ENCODE measurements at places on chromosomes 3 and 15.

DNA sequence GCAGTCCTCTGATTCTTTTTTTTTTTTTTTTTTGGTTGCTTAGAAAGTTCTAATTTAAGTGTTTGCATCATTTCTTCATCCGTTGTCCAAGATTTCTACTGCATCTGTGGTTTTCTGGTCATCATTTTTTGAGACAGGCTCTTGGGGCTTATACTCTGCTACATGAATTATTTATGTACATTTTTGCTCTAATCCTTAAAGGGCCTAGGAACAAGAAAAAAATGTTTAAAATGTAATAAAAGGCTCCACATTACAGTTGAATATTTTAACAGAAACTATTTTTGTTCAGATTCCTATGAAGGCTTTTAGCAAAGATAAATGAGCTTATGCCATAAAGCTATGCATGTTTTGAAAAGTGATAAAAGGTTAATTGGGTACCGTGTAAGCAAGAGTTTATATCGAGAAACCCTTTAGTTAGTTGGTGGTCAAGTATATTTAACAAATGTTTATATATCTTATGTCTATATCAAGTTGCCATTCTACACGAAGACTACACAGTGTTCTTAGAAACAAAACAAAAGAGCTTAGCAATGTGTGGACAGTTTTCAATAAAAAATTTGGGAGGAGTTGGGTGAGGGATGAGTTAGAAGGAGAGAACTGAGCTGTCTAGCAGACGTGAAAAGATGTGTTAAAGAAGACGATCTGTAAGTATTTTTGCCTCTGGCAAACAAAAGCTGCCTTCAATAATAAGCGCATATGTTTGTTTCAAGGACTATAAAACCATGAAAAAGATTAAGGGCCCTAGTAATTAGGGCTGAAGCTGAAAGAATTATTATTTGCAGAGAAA, 563.6 kb upstream of the NAALADL2 start:
- DNase-seq, result no peak

DNA sequence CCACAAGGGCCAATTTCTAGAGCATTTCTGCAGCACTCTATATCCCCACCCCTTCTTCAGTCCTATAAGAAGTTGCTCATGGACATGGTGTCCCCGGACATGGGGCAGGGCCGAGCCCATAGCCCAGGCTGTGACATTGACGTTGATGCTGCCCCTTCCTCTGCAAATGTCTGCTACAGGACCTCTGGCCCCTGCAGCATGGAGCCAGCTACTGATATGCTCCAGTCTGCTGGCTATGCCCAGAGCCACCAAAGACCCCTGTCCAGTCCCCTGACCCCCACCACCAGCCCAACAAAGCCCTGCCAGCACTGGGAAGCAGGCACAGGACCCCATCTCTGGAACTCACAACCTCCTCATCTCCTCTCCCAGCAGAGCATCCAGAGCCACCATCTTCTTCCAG, 120.1 kb upstream of the SMAD3 start:
- DNase-seq, result no peak

- DNase-seq, result no peak
Measured at GRCh38 chr3:130517602-130518001, 625 bp downstream of the COL6A6 start.

DNA sequence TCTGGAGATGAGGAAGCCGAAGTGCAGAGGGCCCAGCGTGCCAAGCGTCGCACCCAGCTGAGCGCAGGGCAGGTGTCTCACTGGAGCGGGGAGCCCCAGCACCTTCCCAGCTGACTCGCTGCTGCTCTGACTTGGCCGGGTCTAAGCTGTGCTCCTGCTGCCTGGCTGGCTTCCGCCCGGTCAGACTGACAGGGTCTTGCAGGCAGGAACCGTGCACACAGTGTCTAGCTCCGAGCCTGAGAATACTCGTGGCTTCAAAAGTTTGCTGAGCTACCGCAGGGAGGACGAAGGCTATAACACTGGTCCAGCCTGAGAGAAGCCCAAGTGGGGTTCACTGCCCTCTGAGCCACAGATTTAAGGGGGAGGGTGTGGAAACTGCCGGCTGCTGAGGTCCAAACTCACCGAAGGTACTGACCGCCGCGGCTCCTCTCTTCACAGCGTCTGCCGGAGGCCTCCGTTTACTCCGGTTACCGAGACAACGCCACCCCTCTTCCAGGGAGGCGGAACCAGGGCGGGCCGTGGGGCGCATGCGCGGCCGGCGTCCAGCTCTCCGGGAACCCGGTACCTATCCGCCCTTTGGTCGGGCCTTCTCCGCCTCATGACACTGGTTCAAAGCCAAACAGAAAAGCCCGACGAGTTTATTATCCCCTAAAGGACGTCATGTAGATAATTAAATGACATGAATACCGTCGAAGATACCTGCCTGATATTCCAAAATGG, at the start of gene CFAP44:
Gene CFAP44 (minus strand): TSS at position 443 of the 720 bp plus-strand sequence. CDS start 7,829 bp downstream, outside the sequence.
- DNase-seq, result peak; percentile 43

DNA sequence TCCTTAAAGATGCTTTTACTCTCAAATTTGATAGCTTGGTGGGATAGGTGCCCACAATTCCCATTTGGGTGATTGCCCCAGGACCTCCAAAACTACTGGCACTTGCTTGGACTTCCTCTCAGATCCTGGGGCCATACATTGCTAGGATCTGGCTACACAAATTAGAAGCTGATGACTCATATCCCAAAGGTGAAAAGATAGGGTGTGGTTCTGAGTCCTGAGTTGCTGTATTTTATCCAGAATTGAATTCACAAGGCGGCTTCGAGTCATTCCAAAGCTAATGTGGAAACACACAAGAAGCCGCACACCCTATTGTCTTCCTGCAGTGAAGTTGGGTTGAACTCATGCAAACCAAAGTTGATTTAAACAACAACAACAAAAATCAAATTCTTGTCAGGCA, 53.4 kb downstream of the DUT start:
- DNase-seq, result no peak

DNA sequence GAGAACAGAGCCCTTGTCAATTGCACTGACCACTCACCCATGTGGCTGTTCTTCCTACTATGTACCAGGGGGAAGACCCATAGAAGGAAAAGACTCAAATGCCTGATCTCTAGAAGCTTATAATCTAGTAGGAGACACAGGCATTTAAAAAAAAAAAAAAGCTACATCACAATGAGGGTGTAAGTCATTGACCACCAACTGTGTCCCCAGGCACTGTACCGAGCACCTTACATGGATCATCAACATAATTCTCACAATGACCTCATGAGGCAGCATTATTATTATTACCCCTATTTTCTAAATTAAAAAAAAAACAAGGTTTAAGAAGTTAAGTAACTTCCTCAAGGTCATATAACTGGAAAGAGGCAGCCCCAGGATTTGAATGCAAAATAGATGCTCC, 247.4 kb downstream of the SHOX2 start:
- DNase-seq, result no peak

DNA sequence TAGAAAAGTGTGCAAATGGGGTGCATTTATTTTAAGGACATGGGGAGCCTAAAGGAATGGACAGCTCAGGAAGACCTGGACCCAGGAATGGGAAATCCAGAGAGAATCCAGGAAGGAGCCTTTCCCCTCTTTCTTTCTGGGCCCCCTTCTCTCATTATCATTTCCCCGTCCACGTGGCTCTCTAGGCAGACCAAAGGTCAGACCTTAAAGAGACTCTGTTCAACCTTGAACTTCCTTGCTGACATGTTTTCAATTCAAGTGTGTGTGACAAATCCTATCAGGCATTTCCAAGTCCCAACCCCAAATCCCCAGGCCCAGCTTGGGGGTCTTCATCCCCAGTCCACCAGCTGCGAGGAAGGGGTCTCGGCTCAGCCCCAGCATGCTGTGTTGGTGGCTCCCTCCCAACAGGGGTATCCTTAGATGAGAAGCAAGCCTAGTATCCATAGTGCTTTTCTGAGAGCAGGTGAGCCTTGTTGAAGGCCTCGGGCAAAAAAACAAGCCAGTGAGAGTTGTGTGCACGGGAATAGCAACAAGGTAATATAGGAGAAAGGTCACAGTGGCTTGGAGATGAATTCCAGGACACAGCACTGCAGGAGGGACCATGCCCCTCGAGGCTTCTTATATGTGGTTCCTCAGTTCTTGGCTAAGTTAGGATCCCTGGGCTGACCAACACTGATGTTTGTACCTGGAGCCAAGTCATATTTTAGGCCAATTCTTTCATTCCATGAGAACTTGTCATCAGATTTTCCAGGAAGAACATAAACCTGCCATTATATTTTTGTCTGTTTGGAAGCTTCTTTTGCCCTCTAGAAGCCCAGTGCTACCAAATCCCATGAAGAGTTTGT, 130.0 kb downstream of the ASB7 start:
- DNase-seq, result no peak

DNA sequence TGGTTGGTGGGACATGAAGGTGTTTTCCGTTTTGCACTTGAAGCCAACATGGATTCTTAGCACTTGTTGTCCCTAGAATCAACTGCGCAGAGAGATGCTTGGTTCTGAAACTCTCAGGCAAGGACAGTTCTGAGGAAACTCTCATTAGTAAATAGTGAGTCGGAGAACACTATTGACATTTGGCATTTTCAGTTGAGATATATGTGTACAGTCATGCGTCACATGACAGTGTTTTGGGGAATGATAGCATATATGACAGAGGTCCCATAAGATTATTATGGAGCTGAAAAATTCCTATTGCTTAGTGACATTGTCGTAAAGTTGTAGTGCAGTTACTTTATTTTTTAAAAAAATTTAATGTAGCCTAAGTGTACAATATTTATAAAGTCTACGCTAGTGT, 5.8 kb downstream of the APBA2 start:
- DNase-seq, result no peak

DNA sequence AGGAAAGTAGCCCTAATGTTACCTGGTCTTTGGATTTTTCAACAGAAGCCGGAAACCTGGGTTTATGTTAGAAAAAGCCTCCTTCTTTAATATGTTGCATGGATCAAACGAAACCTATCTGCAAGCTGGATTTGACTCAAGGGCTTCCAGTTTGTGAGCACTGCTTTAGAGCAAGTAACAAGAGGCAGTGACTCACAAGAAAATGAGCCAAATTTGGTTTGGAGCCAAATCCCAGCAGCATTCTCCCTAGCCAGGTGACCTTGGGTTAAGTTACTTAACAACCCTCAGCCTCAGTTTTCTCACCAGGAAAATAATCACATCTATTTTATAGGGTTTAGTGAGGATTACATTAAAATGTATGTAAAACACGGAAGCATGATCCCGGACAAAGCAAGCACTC, 215.2 kb upstream of the PRICKLE2 start:
- DNase-seq, result no peak

GRCh38 chr15:85710340-85710842, 84.3 kb downstream of the KLHL25 start:
- DNase-seq, result no peak

GRCh38 chr15:95995375-95996168, 334.9 kb upstream of the NR2F2 start:
- DNase-seq, result no peak

- no peak for DNase-seq
Measured at GRCh38 chr3:43793648-43794372, 103.1 kb downstream of the ABHD5 start.

DNA sequence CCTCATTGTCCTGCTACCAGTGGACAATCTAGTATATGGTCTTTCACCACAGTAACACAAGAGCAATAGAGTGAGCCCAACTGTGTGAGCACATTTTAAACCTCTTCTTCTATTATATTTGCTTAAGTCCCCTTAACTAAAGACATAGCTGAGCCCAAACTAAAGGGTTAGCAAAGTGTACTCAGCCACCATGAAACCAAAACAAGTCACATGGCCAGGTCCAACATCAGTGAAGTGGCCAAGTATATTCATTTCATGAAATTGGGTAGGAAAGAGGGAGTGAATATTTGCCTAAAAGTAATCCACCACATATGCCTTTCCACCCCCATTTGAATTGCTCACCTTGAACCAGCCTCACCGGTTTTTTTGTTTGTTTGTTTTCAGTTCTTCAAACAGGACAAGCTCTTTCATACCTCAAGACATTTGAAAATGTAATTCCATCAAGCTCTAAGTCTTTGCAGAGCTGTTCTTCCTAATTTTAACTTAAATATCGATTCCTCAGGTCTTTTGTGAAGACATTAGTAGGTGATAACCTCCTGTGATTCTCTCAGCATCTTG, 327.0 kb upstream of the SEMA6D start:
- DNase-seq, result no peak

GRCh38 chr15:31379042-31379441, 52.4 kb downstream of the KLF13 start:
- no peak for DNase-seq

- no peak for DNase-seq
Measured at GRCh38 chr3:119636891-119637611, 23.3 kb downstream of the POPDC2 start.

GRCh38 chr3:901953-902778, 190.7 kb upstream of the CNTN6 start:
- no peak for DNase-seq

- DNase-seq, result no peak
Measured at GRCh38 chr3:136778865-136779264, 26.7 kb upstream of the STAG1 start.

GRCh38 chr3:53956586-53956985, 64.9 kb upstream of the SELENOK start:
- no peak for DNase-seq

- DNase-seq, result no peak
Measured at GRCh38 chr3:133799794-133800585, 5.6 kb upstream of the SRPRB start.

DNA sequence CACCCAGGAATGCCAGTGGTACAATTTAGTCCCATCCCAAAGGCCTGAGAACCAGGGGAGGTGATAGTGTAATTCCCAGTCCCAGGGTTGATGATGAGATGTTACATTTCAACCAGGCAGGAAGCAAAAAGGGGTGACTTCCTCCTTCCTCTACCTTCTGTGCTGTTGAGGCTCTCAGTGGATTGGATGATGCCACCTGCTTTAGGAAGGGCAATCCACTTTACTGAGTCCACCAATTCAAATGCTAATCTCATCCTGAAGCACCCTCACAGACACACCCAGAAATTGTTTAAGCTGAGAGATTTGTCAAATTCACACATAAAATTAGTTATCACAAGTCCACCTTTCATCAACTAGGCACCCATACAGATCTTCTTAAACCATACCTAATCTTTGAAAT, 418.5 kb upstream of the GOLIM4 start:
- DNase-seq, result no peak

DNA sequence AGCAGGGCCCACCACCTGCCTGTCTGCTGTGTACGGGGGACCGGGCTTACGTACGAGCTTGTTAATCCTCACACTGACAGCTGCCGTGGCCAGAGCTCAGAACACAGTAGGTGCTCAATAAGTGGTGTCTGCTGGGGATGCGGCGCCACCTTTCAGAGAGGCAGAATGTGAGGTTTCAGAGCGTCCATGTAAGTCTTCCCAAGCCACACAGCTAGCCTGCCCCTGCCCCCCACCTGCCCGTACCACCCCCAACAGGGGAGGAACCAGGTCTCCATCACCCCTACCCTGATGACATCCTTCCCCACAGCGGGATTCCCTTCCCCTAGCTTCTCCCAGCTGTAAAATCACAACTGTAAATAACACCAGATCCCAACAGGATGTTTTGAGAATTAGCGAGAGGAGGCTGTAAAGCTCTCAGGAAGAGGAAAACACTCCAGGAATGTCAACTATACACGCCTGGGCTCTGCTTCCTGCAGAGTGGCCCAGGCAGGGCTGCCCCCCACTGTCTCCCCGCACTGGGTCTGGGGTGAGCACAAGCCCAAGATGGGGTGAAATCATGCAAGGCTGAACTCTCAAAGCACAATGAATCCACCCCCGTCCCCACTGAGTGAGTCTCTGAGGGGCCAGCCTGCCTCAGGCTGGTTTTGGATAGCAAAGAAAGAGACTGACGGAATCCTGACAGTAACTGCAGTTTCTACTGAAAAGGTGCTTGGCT, 250.1 kb upstream of the LYSMD4 start:
- no peak for DNase-seq

GRCh38 chr3:66363148-66363547, 137.7 kb downstream of the LRIG1 start:
- DNase-seq, result no peak

Measured in CD4-positive, alpha-beta T cell treated with Interleukin-6 at 100 ng/mL for 8 hours (primary cell).